ENCODE measurements at places on chromosomes 5 and 9.

DNA sequence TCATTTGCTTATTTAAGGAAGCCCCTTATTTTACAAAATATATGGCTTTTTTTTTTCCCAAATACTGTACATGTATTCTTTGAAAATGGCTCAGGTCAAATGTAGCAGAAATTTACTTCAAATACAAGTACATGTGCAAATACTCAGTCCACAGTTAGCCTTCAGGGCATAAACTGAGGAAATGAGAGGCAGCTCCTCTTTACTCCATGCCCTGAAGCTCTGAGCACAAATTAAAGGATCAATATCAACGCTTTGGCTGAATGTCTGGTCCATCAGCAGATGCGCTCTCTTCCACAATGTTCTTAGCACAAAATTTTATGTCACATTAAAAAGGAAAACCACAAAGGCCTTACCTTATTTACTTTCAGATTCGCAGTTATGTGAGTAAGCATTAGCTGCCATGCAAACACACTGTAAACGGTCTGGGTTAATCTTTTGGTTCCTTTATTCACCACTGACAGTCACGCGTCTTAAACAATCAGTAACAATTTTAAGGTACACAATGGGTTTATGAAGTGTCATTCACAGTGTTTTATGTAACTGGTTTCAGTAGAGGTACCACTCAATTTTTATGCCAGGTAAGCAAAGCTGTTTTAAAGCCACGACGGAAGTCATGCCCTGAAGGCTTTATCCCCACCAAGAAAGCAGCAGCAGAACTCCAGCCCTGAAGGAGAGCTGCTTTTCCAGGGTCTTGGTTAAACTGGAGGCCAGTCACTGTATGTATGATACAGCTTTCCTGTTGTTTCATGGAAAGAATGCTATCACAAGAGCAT is 103.4 kb downstream of the OTULIN start:
- H3K27me3 ChIP-seq, result no peaks in the 10 kb centered on the region
- DNase-seq, result no peak
- H3K4me3 ChIP-seq, result no peak overlapping the region
- H3K4me1 ChIP-seq, result peaks cover 13% of the 10 kb centered on the region

DNA sequence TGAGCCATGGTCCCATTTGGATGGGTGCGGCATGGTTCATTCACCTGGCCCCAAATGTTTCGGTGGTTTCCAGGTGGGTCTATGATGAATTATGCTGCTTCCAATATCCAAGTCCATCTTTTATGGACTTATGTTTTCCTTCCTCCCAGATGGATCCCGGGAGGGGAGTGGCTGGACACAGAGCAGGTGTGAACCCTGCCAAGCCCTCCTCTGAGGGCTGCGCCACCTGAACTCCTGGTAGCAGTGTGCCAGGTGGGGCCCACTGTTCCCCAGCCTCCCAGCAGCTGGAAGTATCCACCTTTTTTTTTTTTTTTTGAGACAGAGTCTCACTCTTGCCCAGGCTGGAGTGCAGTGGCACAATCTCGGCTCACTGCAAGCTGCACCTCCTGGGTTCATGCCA is 42.9 kb downstream of the WNK2 start:
- DNase-seq, result no peak
- peaks cover 12% of the 10 kb centered on the region for H3K27me3 ChIP-seq
- no peaks in the 10 kb centered on the region for H3K36me3 ChIP-seq
- peaks cover 9% of the 10 kb centered on the region for H3K4me1 ChIP-seq
- no peak overlapping the region for H3K27ac ChIP-seq

DNA sequence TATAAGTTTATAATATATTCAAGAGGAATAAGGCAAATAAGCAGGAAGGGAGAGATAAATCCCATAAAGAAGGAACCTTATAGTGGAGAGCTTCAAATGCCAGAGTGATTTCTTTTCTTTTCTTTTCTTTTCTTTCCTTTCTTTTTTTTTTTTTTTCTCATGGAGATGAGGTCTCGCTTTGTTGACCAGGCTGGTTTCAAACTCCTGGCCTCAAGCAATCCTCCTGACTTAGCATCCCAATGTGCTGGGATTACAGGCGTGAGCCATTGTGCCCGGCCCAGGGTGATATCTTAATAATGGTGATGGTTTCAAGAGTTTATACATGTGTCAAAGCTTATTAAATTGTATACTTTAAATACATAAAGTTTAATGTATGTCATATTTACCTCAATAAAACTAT is 19.6 kb upstream of the FOCAD start:
- peaks cover 7% of the 10 kb centered on the region for H3K27me3 ChIP-seq
- DNase-seq, result no peak
- H3K4me1 ChIP-seq, result no peaks in the 10 kb centered on the region
- no peak overlapping the region for H3K27ac ChIP-seq

DNA sequence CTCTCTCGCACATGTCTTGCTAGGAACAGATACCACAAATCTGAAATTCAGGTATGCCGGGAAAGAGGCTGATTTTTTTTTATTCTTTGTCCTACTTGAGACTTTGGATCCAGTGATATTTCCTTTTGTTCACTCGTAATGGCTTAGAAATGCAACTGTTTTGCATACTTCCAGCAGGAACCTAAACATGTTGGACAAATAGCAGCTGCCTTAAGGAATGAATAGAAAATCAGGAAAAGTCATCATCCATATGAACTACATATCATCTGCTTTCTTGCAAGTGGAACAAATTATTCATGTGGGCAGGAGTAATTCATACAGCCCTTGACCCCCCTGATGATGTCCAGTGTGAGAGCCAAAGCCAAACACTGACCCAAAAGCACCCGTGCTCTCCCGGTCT is 17.4 kb downstream of the TTC39B start:
- no peak overlapping the region for H3K27ac ChIP-seq
- DNase-seq, result no peak
- no peaks in the 10 kb centered on the region for H3K27me3 ChIP-seq
- peaks cover 25% of the 10 kb centered on the region for H3K4me1 ChIP-seq
- H3K4me3 ChIP-seq, result no peak overlapping the region
- peaks cover 46% of the 10 kb centered on the region for H3K36me3 ChIP-seq

DNA sequence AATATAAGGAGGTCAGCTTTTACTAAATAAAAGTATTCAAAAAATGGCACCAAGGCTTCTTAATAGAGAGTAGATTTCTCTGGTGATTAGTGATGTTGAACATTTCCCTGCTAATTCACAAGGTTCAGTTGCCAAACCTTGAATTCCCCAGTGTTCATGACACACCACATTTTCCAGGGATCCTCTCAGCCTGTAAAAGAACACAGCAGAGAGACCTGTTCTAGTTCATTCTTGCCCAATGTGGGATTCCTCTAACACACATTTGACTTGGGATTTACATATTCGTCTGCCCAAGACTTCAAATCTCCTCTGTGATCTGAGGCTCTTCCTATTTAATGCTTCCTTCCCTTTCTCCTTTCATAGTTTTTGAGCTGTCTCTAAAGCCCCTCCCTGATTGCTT is 273.2 kb upstream of the CDH9 start:
- no peak for DNase-seq
- H3K27me3 ChIP-seq, result no peaks in the 10 kb centered on the region

DNA sequence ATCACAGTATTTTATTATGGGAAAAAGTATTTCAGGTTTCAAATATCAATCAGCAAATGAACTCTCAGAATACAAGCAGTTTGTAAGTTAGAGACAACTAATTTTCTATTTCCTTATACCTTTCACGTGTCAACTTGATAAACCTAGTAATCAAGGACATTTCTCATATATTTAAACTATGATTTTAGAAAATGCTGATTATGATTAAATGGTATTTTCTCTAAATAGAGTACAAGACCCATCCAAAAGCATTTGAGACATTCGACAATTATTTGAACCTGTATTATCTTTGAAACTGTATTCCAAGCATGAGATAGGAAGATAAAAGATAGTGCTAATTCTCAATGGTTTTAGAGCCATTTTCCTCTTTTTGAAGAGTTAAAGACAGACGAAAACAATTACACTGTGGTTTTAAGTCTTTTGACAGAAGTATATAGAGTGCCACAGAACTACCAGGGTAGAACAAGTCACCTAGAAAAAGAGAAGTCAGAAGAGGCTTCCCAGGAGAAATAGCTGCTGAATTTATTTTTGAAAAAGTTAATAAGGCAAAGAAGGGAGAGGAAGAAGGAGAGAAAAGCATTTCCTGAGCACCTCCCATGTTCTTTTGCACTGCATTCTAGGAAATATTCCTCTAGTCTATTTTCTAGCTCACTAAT is 5.6 kb downstream of the MEIKIN start:
- no peak overlapping the region for H3K27ac ChIP-seq
- no peak for DNase-seq
- no peaks in the 10 kb centered on the region for H3K36me3 ChIP-seq
- H3K4me1 ChIP-seq, result no peaks in the 10 kb centered on the region
- peaks cover 10% of the 10 kb centered on the region for H3K27me3 ChIP-seq

DNA sequence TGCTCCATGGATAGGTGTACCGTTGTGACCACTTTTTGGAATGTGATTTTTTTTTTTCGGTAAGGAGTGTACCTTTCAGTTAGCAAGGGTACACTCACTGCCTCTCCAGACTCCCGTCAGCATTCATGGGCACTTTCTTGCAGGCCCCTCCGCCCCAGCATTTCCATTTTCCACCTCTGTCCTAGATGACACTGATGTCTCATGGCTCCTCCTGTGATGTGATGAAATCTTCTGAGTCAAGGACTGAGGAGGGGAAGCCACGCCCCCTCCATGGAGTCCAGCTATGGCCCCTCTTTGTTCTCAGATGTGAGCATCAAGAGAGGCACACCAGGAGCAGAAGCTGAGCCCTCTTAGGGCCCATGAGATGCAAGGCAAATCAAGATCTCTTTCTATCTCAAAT is 61.8 kb downstream of the CTSL start:
- peaks cover 2% of the 10 kb centered on the region for H3K4me1 ChIP-seq
- no peaks in the 10 kb centered on the region for H3K27me3 ChIP-seq
- no peak overlapping the region for H3K27ac ChIP-seq
- H3K36me3 ChIP-seq, result no peaks in the 10 kb centered on the region
- no peak for DNase-seq
- no peak overlapping the region for H3K4me3 ChIP-seq

- DNase-seq, result no peak
- no peak overlapping the region for H3K27ac ChIP-seq
- H3K4me1 ChIP-seq, result peaks cover 9% of the 10 kb centered on the region
- no peaks in the 10 kb centered on the region for H3K36me3 ChIP-seq
These were observed 26.3 kb upstream of the NDFIP1 start for GRCh38 chr5:142082182-142082781.

GRCh38 chr9:127159325-127159801 is 36.9 kb upstream of the ANGPTL2 start:
- H3K4me1 ChIP-seq, result peaks cover 18% of the 10 kb centered on the region
- no peak for DNase-seq
- H3K27ac ChIP-seq, result no peak overlapping the region

DNA sequence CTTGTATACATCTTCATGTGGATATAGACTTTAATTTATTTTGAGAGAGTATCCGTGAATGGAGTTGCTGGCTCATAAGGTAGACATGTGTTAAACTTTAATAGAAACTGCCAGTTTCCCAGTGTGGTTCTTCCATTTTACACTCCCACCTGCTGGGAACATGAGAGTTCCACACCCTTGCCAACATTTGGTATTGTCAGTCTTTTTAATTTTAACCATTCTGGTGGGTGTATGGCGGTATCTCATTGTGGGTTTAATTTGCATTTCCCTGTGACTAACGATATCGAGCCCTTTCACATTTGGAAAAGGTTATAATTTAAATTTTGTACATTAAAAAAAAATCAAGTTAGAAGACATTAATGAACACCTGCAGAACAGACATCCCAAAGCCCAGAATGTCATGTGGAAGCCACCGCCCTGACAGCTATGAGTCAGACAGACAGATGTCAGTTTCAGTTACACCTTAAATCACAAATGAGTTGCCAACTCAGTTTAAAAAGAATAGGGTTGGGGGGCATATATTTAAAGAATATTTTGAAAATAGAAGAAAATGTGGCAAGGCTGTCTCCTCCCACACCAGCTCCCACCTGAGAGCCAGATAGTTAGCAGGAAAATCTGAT is 36.9 kb downstream of the ANKRD33B start:
- H3K4me1 ChIP-seq, result peaks cover 19% of the 10 kb centered on the region
- no peaks in the 10 kb centered on the region for H3K27me3 ChIP-seq
- no peak for DNase-seq
- H3K36me3 ChIP-seq, result peaks cover 9% of the 10 kb centered on the region

DNA sequence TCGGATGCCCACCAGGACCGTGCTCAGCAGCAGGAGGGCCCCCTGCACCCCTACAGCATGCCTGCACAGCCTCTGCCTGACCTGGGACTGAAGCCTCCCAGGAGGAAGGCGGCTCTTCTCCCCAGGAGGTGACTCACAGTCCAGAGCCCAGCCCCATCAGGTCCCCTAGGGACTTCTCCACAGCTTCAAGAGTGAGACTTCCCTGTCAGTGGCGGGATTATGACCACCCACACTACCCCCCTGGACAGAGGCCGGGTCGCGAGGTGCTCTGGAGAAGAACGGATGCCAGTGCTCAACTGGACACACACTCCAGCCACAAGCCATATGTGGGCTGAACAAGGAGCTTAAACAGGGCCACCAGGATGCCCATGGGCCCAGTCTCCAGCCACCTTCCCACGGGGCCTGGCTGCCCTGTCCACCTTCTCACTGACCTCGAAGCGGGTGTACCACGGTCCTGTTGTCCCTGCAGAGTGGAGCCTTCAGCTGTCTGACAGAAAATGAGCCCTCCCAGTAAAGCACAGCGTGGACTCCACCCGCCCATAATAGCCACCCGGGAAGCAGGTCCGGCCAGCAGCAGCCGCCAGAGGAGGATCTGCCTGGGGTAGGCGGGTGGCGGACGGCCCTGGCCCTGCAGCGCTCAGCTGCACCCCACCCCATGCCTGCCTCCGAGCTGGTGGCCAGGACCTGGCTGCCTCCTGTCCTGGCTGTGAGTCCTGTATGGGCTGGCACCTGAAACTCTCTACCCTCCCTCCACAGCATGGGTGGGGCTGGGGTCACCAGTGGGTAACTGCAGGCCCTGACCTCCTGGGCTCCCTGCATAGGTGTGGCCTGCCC is 54.7 kb downstream of the SEMA4D start:
- peaks cover 94% of the 10 kb centered on the region for H3K4me1 ChIP-seq
- DNase-seq, result no peak
- no peak overlapping the region for H3K4me3 ChIP-seq
- no peaks in the 10 kb centered on the region for H3K27me3 ChIP-seq
- peak overlapping the region; percentile 84 for H3K27ac ChIP-seq

DNA sequence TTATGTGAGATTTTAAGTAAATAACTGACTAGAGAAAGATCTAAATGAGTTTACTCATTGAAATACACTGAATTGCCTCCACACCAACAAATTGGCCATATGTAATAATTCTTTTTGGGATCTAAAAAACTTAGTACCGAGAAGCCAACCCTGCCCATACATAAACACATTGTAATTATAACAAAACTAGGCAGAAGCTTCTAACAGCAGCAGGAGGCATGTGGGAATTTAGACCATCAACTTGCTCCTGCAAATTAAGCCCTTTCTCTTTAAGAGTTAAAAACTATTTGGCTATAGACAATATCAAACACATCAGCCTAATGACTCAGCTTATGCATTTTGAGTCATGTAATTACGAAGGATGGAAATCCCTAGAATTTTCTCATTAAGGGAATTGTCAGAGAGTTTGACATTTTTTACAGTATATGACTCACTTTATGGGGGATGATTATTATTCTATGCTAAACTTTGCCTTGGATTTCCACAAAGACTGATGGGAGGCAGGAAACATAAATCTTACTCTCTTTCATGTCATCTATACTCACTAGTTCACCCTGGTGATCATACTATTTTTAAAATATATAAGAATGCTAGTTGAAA is 1.0 kb downstream of the IL7R start:
- peaks cover 86% of the 10 kb centered on the region for H3K4me1 ChIP-seq
- no peaks in the 10 kb centered on the region for H3K27me3 ChIP-seq
- DNase-seq, result no peak

- no peak overlapping the region for H3K27ac ChIP-seq
- no peaks in the 10 kb centered on the region for H3K27me3 ChIP-seq
- peaks cover 2% of the 10 kb centered on the region for H3K4me1 ChIP-seq
- DNase-seq, result no peak
These were observed 186.7 kb upstream of the DAPK1 start for GRCh38 chr9:87310827-87311523.

GRCh38 chr5:57199866-57200265 is 26.0 kb downstream of the GPBP1 start:
- peak overlapping the region; percentile 62 for H3K27ac ChIP-seq
- DNase-seq, result no peak
- peaks cover 39% of the 10 kb centered on the region for H3K4me1 ChIP-seq

Data from activated CD8-positive, alpha-beta T cell treated with anti-CD3 and anti-CD28 coated beads, Interleukin-2, amount 10 ng/mL, durations not matched to agents 7 days and 5 days (primary cell).